ENCODE measurements at places on chromosomes 1 and 21.

DNA sequence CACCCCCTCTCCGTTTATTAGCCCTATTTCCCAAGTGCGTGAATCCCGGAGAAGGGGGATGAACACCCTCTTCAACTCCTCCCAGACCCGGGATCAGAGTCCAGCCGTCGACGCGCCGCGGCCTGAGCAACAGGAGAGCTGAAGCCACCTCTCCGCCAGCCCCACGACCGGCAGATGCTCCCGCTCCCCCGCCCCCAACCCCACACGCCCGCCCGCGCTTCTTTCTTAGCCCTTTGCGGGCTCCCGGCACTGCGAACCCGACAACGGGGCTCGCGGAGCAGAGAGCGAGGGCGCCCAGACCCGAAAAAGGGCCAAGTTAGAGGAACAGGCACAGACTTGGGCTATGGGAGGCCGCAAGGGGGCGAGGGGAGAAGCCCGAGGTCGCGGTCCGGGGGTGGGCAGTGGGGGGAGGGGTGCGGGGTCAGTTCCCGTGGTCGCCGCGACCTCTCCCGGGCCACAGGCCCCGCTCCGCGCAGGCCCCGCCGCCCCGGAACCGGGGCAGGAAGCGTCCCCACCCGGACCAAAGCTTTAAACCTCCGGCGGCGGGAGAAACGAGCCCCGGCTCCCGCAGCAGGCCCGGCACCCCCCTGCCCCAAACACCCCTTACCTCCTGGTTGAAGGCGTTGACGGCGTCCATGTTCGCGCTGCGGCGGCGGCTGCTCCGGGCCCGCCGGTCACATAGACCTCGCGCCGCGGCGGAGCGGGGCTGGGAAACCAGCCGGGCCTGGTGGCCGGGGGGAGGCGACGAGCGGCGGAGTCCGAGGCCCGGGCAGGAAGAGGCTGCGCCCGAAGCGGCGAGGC is 662 bp downstream of the SCAF4 start:
- DNase-seq = no peak

DNA sequence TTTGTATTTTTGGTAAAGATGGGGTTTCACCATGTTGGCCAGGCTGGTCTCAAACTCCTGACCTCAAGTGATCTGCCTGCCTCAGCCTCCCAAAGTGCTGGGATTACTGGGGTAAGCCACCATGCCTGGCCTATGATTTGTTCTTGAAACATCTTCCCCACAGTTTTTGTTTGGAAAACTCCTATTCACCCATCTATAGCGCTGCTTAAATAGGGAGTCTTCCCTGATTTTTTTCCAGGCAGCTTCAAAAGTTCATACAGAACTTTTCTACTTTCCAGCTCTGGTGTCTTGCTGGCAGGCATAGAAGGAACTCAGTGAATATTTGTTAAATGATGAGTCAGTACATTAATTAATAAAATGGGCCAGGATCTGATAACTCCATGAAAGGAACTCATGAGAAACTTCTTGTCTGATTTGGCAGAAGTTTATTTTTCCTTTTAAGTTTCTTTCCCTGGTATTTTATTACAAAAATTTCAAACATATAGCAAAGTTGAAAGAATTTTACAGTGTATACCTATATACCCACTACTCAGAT is 33.0 kb upstream of the TTC22 start:
- no peak for DNase-seq

DNA sequence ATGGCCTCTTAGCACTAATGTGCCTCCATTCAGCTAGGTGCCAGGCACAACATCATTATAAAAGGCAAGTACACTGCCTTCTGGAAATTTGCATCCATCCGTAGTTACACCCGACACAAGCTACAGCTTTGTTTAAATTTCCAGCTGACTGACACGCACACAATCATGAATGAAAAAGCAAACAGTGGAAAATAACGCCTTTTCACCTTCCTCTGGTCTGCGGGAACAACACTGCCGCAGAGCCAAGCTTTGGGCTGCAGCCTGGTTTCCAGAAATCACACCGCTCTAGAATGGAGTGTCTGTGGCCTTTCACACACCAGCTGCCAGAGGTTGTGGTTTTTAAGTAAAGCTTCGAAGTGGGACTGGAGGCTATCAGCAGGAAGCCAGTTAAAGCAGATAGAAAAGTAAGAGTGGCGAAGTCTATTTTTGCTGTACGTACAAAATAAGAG is 142.8 kb upstream of the COA6 start:
- DNase-seq = no peak

DNA sequence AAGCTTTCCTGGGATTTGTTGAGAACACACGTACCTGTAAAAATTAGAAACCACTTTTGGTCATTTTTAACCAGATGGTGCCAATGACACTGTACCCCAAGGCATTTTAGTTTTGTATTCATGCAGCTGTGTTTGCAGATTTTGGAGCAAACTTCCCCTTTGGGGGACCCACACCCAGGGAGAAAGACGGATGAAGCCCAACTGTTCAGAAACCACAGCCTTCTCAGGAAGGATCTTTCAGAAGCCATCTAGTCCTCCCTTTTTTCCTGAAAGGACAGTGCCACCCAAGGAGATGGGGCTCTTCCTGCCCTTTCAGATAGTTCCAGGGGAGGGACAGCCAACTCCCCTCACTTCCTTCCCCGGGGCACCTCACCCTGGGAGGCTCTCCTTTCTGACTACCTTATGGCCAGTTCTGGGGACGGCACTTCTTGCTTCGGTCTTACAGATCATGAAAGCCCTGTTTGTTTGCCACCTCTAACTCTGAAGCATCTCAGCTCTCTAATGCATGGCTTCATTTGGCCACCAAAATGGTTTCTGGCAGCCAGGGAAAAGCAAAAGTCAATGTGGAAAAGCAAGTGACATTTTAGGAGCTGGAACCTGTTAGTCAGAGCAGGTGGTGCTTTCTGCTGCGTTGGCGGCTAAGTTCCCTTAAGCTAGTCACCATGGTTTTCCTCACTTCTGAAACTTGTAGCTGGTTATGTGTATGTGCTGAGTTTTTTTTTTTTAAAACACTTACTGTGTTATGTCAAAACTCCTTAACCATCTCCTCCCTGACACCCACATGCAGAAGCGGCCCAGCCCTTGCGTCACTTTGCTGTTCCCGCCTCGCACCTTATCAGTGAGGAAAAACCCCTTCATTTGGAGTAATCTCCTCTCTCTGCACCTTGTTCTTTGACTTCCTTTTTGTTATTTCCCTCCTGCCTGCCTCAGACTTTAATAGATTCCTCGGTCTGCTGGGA is 10.1 kb downstream of the TMCC2 start:
- DNase-seq = no peak

DNA sequence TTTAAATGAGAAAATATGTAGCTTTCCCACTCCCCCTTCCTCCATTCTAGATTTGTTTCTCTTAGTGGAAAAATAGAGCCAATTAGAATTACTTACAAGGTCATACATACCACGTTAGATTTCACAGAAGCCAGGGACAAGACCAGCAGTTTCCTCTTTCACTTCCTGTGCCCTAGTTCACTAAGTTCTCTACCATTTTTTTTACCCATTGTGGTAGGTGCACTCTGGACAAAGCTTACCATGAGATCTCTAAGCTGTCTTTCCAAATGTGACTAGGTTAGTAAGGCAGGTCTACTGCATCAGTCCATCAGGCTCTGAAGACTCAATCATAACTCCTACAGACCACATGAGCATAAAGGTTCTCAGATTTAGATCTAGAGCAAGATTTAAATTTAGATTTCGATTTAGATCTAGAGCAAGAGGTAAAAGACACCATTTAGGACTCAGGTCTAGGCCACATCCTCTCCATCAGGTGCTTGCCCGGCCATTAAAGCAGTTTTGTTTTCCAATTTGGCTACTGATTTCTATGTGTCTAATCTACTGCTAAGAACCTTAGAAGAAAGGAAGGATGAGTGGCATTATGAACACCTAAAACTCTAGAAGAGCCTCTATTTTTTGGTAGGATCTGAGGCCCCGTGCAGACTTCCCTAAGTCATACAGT is 235.3 kb downstream of the FAF1 start:
- DNase-seq = no peak

GRCh38 chr1:93963585-93963984 is 54.4 kb upstream of the GCLM start:
- DNase-seq = no peak

DNA sequence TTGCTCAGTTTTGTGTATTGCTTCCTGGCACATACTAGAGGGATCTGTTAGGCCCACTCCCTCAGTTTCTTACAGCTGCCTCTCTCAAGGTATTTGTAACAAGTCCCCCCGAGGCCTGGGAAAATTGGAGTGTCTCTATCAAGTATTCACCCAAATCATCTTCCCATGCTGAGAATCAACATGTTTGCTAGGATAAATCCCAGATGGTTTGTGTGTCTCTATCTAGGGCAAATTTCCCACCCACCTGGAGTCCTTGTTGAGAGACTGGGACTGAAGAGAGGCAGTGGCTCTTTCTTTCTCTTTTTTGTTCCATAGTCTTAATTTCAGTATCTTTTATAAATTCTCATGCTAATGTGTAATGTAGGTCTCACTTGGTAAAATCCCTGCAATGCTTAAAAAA is 58.0 kb downstream of the OLFM3 start:
- DNase-seq = no peak
